ENCODE measurements at places on chromosomes 16 and 17.
A peak's percentile ranks its signal among the peaks of the same experiment; 100 is the strongest.

- DNase-seq = no peak
Measured at GRCh38 chr17:2042933-2043332, 1.1 kb downstream of the OVCA2 start.

- peak; percentile 70 for DNase-seq
Measured at GRCh38 chr17:40343219-40344119, 21.1 kb downstream of the GJD3 start.

- DNase-seq = no peak
Measured at GRCh38 chr16:67158637-67159600, 790 bp downstream of the TRADD start.

DNA sequence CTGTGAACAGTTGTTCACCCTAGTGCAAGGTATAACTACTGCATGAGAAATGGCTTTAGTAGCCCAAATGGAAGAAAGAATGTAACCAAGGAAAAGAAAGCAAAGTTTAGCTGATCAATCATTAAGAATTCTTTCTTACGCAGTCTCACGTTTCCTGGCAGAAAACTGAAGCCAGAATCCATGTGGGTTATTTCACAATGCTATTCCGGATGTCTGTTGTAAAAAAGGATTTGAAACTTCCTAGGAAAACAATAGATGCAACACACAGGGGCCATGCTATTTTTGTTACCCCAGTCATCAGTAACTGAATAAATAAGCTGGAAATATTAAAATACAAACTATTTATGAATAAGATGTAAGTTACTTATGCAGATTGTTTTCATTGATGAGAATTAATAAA, 802.5 kb downstream of the CDH8 start:
- peak; percentile 14 for DNase-seq

DNA sequence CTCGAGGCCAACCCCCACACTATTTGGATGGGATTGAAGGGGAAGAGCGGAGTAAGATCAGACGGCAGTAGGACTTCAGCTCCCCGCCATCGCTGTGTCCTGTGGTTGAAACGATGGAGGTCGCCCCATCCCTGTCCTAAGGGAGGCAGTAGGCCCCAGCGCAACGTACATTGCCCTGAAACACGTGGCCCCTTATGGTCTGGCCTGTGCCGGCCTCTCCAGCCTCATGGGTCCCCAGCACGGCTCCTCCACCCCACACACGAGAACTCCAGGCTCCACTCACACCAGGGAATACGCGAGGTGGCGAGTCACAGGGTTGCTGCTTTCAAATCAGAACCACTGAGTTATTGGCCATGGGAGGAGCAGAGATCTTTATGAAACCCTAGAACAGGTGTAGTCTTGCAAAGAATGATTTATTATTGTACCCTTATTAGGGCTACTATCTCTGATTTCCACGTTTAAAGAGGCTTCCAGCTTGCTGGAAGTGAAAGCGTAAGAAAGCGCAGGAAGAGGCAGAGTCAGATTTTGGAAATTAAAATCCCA, 669 bp upstream of the DCTPP1 start:
- no peak for DNase-seq

DNA sequence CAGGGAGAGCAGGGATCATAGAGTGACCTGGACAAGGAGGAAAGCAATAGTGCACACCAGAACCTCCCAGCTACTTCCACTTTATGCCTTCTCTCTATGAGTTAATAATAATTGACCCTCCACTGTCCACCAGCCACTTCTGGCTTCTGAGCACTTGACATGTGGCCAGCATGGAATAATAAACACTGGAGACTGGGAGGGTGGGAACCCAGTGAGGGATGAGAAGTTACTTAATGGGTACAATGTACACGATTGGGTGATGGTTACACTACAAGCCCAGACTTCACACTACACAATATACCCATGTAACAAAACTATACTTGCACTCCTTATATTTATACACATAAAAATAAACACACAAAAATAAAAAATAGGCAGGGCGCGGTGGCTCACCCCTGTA, 11.4 kb downstream of the CDC42EP4 start:
- DNase-seq = no peak

GRCh38 chr17:58371300-58371950, 19.4 kb upstream of the SUPT4H1 start:
- no peak for DNase-seq

DNA sequence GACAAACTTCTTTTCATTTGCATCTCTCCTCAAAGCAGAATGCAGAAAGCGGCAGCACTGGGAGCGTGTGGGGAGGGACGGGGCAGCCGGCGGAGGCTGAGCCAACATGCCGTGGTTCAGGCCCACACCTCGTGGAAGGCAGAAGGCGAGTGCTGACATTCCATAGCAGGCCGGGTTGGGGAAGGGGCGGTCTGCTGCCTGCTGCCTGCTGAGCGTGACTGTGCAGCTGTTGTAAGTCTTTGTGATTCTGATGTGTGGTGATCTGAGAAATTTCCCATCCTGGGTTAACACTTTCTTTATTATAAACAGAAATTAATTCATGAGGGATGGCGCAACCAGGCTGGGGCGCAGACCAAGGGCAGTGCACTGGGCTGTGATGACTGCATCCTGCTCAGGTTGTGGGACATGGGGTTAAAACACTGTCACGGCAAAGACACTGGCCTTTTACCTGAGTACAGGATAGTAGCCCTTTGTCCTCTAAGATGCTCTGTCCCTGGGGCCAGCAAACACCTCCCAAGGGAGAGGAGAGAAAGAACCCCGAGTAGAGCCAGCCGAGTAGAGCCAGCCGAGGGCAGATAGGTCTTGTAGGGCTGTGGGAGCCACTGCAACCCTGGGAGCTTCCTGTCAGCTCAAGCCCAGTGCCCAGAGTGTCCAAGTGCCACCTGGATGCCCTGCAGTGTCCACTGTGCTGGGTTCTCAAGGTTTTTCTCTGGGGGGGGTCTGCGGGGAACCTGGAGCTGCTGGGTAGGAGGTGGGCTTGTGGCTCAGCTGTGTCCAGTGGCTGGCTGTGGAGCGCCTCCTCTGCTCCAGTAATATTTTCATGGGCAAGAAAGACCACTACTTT, 8.8 kb upstream of the DNASE1 start:
- peak; percentile 87 for DNase-seq

- no peak for DNase-seq
Measured at GRCh38 chr17:77869665-77870132, 88.8 kb upstream of the TNRC6C start.

DNA sequence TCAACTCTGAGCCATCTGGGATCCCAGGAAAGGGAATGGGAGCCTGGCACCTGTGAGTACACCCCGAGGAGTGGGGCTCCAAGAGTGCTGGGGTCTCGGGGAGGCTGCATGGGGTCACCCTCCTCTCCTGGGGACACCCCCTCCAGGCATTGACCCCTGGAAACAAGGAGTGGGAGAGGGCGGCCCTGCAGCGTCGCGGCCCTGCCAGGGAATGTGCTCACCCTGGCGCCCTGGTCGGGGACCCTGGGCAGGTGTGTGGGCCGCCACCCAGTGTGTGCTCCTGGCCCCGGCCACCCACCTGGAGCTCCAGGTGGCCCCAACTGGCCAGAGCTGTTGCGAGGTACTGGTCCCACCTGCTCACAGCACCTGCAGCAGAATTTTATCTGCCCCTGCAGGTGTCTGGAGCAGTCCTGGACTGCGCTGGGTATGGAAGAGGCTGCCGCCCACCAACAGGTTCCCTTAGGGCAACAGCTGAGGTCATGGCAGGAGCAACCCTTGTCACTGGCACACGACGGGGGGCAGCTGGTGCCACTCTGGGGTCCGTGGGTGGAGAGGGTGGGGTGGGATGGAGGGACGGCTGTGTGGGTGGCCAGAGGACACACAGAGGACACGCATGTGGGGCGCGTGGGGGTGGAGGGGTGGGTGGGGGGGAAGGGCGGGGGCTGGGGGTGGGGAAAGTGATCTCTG, 5.4 kb upstream of the PABPN1L start:
- DNase-seq = no peak

DNA sequence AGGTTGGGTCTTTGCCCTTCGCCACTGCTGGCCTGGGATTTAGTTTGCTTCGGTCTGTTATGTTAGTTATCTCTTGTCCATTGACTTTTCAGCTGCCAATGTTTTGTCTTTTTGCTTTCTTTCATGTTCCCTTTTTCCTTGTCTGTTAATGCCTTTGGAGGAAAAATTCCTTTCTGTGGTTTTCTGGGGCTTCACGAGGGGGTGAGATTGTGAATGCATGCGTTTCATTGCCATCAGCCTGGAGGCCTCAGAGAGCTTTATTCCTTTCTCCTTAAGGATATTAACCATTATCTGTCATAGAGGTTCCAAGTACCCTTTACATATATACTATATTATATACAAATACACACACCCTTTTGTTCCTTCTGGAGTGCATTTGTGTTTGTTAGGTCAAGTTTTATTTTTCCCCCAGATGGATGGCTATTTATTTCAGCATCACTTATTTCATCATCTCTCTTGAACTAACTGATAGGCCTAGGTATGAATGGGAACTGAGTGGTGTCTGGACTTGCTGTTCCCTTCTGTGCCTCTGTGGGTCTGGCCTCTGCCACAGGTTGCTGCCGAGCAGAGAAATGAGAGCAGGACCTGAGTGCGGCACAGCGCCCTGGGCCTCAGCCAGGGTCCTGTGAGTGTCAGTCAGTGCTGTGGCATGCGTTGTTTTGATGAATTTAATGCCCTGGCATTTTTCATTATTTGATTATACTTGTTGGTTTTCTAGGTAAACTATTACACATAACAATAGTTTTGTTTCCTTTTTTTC, 193.4 kb downstream of the LGALS9B start:
- DNase-seq = no peak

GRCh38 chr17:77320044-77320440, 179.3 kb downstream of the SEC14L1 start:
- peak; percentile 59 for DNase-seq

DNA sequence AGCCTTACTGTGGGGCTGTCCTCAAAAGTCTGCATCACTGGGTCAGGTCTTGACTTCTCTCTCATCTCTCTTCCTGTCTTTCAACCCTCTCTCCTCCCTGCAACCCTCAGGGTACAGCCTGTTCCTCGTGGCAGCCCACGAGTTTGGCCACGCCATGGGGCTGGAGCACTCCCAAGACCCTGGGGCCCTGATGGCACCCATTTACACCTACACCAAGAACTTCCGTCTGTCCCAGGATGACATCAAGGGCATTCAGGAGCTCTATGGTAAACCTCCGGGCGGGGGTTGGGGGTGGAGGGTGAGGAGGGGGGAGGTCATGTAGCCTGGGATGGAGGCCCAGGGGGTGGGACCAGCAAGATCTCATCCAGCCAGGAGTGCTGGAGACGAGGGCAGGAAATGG, 12.7 kb downstream of the MMP2 start:
- DNase-seq = no peak

DNA sequence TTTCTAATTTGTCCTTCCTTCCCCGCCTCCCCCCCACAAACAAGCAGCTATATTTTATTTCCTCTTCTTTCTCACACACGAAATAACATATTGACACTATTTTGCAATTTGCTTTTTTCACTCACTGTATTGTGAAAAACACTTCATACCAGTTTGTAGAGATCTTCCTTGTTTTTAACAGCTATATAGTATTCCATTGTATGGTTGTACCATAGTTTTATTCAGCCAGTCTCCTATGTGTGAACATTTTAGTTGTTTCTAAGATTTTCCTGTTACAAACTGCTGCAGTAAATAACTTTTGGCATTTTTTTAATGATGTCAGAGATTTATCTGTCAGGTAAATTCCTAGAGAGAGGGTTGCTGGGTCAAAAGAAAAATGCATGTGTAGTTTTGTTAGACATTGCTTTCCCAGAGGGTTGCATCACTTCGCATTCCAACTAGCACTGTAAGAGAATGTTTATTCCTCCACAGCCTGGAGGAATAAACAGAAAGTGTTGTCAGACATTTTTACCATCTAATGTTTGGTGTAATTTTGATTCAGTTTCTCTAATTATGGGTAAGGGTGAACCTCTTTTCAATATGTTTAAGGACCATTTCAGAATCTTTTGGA, 101.2 kb downstream of the MRTFB start:
- DNase-seq = no peak

- DNase-seq = peak; percentile 84
Measured at GRCh38 chr16:4239020-4239419, 2.9 kb downstream of the SRL start.

GRCh38 chr17:18850679-18851078, 7.3 kb upstream of the PRPSAP2 start:
- no peak for DNase-seq

GRCh38 chr17:71500761-71501555, 619.9 kb upstream of the SOX9 start:
- DNase-seq = no peak

- DNase-seq = no peak
Measured at GRCh38 chr17:32488604-32489180, 1.9 kb downstream of the CDK5R1 start.

DNA sequence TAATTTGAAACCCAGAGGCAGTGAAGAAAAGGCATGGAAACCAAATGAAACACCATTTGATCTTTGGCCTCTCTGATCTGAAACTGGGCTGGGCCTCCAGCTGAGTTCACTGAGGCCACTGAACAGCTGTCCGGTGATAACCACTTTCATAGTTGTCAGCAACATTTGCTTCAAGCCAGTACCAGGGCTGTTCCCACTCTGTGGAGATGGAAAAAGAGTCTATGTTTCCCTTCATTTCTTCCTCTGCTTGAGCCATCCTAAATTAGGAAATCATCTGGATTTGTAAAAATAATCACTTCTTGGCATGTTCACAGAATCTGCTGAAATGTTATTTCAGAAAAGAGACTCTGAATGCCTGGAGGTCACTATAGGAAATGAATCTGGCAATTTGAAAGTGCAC, 119.3 kb downstream of the STX8 start:
- DNase-seq = peak; percentile 66

GRCh38 chr17:65277576-65277975, 140.4 kb downstream of the RGS9 start:
- DNase-seq = no peak

- no peak for DNase-seq
Measured at GRCh38 chr17:79577485-79578187, 33.2 kb downstream of the RBFOX3 start.

GRCh38 chr17:36824678-36825101, 112.6 kb upstream of the LHX1 start:
- DNase-seq = no peak

GRCh38 chr16:65032387-65032786, 89.5 kb downstream of the CDH11 start:
- no peak for DNase-seq

DNA sequence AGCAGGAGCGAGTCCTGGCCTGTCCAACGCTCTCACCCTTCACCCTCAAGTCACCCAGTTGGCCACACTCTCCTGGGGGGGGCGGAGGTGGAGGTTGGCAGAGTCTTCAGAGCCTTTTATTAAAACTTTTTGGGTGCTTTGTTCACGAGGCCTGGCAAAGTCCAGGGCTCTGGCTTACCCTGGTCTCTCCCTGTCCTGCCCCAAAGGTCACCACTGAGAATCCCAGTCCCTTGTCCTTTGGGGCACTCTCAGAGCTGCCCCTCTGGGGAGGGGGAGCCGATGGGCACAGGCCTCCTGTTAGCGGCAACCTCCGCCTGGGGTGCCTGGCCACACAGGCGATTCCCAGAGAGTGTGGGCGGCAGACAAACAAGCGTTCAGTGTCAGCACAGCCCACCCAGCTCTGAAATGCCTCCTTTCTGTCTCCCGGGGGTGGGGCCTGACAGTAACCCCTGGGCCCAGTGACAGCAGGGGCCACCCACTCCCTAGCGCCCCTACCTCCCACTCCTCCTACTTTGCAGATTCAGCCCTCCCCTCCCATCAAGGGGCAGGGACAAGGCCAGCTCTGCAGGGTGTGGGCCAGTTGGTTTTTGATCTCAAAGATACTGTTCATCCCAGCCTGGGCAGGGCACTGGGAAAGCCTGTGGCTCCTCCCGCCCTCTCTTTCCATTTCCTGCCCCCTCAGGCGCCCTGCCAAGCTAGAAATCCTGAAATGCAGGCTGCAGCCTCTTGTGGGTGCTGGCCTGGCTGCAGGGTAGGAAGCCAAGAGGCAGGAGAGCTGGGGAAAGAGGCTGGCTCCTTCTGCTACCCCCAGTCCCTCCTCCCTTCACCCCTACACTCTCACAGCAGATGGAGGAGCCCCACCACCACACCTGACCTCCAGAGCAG, 36.6 kb upstream of the EMP2 start:
- peak; percentile 89 for DNase-seq

Data from tongue (tissue), 3 donors.